Esophagus squamous epithelium (tissue), 5 donors: ENCODE measurements at places on chromosomes 12 and 14.

DNA sequence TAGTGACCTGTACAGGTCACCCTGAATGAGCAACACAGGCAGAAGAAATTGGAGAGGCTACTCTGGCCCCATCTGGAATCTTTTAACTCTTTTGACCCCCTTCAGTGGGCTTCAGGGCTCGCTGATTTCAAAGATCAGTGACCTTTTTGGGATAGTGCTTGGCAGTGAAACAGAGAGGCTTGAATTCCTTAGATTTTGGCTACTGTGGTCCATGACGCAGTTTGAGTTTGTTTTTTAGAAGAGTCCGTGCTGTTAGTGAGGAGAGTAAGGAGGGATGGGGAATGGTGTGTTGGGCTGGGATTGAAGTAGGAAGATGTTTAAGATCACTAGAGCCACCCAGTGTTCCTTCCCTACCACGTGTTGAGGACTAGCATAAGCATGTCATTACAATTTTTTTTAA, 16.5 kb downstream of the TMEM30B start:
- H3K36me3 ChIP-seq, result no peaks in the 10 kb centered on the region
- no peaks in the 10 kb centered on the region for H3K4me1 ChIP-seq
- no peak overlapping the region for H3K4me3 ChIP-seq
- H3K27me3 ChIP-seq, result peaks cover 40% of the 10 kb centered on the region
- no peak overlapping the region for H3K27ac ChIP-seq
- DNase-seq, result no peak

- no peak overlapping the region for H3K27ac ChIP-seq
- no peak overlapping the region for H3K4me3 ChIP-seq
- no peaks in the 10 kb centered on the region for H3K36me3 ChIP-seq
- no peak for DNase-seq
- no peaks in the 10 kb centered on the region for H3K27me3 ChIP-seq
- no peaks in the 10 kb centered on the region for H3K4me1 ChIP-seq
These were observed 85.2 kb downstream of the E2F7 start for GRCh38 chr12:76980196-76980595.

DNA sequence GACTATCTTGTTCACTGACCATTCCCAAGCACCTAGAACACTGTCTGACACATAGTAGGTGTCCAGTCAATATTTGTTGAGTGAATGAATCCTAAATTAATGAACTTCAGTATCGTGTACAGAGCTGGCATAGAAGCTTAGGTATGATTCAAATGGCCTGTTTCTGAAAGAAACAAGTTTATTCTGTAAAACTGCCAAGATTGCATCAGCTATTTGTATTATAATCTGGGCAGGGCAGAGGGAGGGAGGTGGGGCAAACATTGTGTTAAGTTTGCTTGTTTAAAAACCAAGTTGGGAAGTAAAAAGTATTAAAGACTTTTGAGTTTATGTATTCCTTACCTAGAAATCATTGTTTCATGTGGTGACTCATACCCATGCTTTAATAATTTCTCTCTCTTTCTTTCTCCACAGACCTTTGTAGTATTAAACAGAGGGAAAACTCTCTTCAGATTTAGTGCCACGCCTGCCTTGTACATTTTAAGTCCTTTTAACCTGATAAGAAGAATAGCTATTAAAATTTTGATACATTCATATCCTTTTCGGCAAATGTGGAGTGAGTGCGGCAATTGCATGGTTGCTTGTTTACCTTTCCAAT, 92.8 kb downstream of the SCN8A start:
- peak overlapping the region; percentile 55 for H3K27ac ChIP-seq

- H3K27ac ChIP-seq, result no peak overlapping the region
- no peaks in the 10 kb centered on the region for H3K36me3 ChIP-seq
- no peaks in the 10 kb centered on the region for H3K4me1 ChIP-seq
- no peak overlapping the region for H3K4me3 ChIP-seq
- H3K27me3 ChIP-seq, result no peaks in the 10 kb centered on the region
- no peak for DNase-seq
These were observed 76.7 kb downstream of the GALNT8 start for GRCh38 chr12:4796694-4797482.

DNA sequence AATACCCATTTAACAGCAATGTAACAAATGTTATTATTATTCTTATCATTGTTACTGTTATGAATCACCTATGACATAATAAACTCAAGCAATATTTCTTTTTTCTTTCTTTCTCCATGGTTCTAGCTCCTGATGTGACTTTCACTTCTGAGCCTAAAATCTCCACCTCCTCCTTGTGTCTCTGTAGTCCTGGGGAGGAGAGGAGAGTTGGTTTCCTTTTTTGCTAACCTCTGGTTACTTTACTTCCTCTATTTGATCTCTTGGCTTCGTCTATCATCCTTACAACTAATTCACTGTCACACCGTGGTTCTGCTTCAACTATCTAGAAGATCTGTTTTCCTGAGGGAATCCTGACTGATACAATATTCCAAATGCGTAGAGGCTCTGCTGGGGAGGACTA, 456.6 kb downstream of the VRK1 start:
- no peak overlapping the region for H3K4me3 ChIP-seq
- no peaks in the 10 kb centered on the region for H3K36me3 ChIP-seq
- H3K4me1 ChIP-seq, result no peaks in the 10 kb centered on the region
- no peak for DNase-seq
- H3K27ac ChIP-seq, result no peak overlapping the region

DNA sequence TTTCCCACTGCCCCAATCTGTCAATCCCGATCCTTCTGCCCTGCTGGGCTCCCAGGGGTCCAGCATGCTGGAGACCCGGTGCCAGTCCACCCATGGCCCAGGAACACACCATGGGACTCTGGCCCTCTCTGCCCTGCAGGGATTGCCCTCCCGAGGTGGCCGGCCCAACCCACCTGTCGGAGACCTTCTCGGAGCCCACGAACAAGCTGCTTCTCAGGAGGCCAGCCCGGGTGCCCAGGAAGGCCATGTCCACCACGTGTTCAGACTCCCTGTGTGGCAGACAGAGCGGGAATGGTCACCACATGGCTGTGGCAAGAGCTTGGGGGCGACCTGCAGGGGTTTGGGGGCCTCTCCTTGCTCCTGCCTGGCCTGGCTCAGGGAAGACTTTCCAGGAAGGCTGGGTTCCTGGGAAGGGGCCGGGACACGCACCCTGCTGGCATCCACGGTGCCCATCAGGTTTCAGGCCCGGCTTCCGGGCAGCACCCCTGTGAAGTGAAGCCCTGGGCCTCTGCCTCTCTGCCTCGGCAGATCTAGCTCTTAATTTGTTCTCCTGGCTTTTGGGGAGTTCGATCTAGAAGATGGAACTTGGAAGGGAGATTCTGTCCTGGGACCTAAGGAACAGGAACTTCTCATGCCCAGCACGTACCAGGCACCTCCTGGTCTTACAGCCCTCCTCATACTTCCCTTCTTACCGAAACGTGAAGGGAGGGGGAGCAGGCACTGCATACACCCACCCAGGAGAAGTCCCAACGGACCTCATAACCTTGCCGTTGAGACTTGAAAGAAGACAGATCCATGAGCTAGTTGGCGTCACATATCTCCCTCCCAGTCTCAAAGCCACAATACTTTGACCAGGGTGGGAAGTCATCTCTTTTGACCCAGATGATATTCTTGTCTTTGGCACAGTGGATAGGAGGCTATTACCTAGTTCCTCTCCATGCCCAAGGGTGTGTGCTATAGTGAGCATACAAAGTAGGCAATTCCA, 26.3 kb downstream of the LRTM2 start:
- no peaks in the 10 kb centered on the region for H3K4me1 ChIP-seq
- no peak overlapping the region for H3K4me3 ChIP-seq
- peaks cover 53% of the 10 kb centered on the region for H3K27me3 ChIP-seq
- H3K36me3 ChIP-seq, result no peaks in the 10 kb centered on the region
- no peak overlapping the region for H3K27ac ChIP-seq

- no peak overlapping the region for H3K27ac ChIP-seq
- no peak overlapping the region for H3K4me3 ChIP-seq
- H3K27me3 ChIP-seq, result no peaks in the 10 kb centered on the region
- no peak for DNase-seq
- H3K4me1 ChIP-seq, result no peaks in the 10 kb centered on the region
These were observed 9.2 kb upstream of the FGF23 start for GRCh38 chr12:4388662-4389061.

- H3K27me3 ChIP-seq, result no peaks in the 10 kb centered on the region
- no peak overlapping the region for H3K4me3 ChIP-seq
- H3K27ac ChIP-seq, result peak overlapping the region; percentile 41
- DNase-seq, result no peak
- H3K4me1 ChIP-seq, result peaks cover 4% of the 10 kb centered on the region
- H3K36me3 ChIP-seq, result no peaks in the 10 kb centered on the region
These were observed 17.1 kb upstream of the TSPAN11 start for GRCh38 chr12:30909349-30910037.

GRCh38 chr12:81866081-81866480, 106.9 kb upstream of the PPFIA2 start:
- H3K27me3 ChIP-seq, result no peaks in the 10 kb centered on the region
- no peak for DNase-seq
- no peaks in the 10 kb centered on the region for H3K4me1 ChIP-seq
- H3K36me3 ChIP-seq, result no peaks in the 10 kb centered on the region
- no peak overlapping the region for H3K27ac ChIP-seq

- H3K4me1 ChIP-seq, result no peaks in the 10 kb centered on the region
- H3K36me3 ChIP-seq, result no peaks in the 10 kb centered on the region
- no peak overlapping the region for H3K4me3 ChIP-seq
- H3K27ac ChIP-seq, result no peak overlapping the region
These were observed 229.5 kb downstream of the IPO8 start for GRCh38 chr12:30466093-30466585.

- no peak overlapping the region for H3K27ac ChIP-seq
- H3K4me1 ChIP-seq, result no peaks in the 10 kb centered on the region
- no peaks in the 10 kb centered on the region for H3K27me3 ChIP-seq
- no peaks in the 10 kb centered on the region for H3K36me3 ChIP-seq
- DNase-seq, result no peak
- no peak overlapping the region for H3K4me3 ChIP-seq
These were observed 40.1 kb downstream of the GALNT4 start for GRCh38 chr12:89484470-89484869.

DNA sequence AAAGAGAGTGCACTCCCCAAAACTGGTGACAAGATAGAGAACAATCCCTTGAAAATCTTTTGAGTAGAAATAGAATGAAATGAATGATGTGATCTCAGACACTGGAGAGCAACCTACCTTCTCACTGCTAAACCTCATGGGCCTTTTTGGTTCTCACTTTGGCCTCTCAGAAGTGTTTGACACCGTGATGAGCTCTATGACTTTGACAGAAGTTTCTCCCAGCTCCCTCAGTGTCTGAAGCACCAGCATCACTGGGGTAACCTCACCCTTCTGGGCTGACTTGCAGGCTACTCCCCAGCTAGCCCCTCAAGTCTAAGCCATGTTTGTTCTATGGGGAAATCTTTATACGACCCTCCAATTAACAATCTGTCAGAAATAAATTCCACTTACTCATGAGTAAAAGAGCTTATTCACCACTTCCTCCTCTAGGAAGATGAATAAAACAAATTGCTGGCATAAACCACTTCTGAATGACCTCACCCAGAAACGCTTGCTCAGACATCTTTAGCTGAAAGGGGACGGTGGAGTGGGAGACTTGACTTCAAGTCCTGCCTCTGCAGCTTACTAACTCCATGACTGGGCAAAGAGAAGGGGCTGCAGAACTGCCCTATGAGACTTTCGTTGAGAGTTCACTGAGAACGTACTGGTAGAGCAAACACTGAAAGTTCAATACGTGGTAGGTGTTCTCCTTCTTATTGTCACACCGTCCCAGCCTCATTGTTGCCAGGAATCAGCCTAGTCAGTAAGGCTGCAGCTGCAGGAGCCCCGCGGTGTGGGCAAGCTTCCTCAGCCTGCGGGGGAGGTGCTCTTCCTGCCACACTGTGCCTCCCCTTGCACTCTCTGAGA, 46.5 kb downstream of the ST8SIA1 start:
- H3K4me1 ChIP-seq, result peaks cover 31% of the 10 kb centered on the region
- H3K36me3 ChIP-seq, result no peaks in the 10 kb centered on the region
- DNase-seq, result no peak
- no peak overlapping the region for H3K27ac ChIP-seq
- no peaks in the 10 kb centered on the region for H3K27me3 ChIP-seq
- no peak overlapping the region for H3K4me3 ChIP-seq

DNA sequence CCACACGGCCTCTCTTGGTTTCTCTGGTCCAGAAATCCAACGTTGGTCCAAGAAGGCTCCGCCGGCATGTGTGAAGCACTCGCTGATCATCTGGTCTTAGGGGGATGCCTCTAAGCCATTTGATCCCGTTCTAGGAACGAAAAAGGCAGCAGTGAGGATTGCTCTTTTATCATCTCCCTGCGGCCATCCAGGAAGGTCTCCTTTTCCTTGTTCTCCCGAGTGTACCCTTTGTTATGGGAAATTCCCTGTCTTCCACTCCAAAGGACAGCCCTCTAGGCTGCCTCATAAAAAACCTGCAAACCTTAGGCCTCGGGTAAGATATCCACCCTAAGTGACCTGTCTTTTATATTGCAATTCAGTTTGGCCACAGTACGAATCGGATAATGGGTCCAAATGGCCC, 85.8 kb downstream of the TMTC3 start:
- DNase-seq, result no peak
- H3K4me3 ChIP-seq, result no peak overlapping the region
- no peaks in the 10 kb centered on the region for H3K36me3 ChIP-seq
- H3K27ac ChIP-seq, result no peak overlapping the region
- no peaks in the 10 kb centered on the region for H3K27me3 ChIP-seq
- no peaks in the 10 kb centered on the region for H3K4me1 ChIP-seq
